ENCODE measurements at places on chromosomes 6 and 20.

- DNase-seq, result peak; percentile 1
Observed at GRCh38 chr6:119256978-119257462, 92.5 kb downstream of the MAN1A1 start.

GRCh38 chr20:32966881-32967781 lies 37.1 kb downstream of the SUN5 start:
- peak; percentile 77 for DNase-seq

GRCh38 chr6:158548418-158549161 lies 11.3 kb upstream of the TMEM181 start:
- no peak for DNase-seq

GRCh38 chr20:51388756-51389542 lies 153.6 kb downstream of the NFATC2 start:
- DNase-seq, result no peak

GRCh38 chr20:1499528-1500420 lies 8.6 kb upstream of the SIRPB2 start:
- DNase-seq, result no peak

GRCh38 chr20:41618807-41619311 lies 682 bp upstream of the CHD6 start:
- DNase-seq, result no peak

- no peak for DNase-seq
Observed at GRCh38 chr6:2998998-2999617, 586 bp upstream of the NQO2 start.

GRCh38 chr20:20012541-20012940 lies 4.6 kb upstream of the NAA20 start:
- no peak for DNase-seq

GRCh38 chr6:36131511-36132245 lies 1.4 kb downstream of the MAPK13 start:
- peak; percentile 46 for DNase-seq

- no peak for DNase-seq
Observed at GRCh38 chr20:1685304-1686052, 27.9 kb upstream of the SIRPG start.

- DNase-seq, result no peak
Observed at GRCh38 chr20:38217791-38218565, 42.6 kb downstream of the KIAA1755 start.

GRCh38 chr6:33272275-33273128 lies 627 bp downstream of the RPS18 start:
- DNase-seq, result no peak

DNA sequence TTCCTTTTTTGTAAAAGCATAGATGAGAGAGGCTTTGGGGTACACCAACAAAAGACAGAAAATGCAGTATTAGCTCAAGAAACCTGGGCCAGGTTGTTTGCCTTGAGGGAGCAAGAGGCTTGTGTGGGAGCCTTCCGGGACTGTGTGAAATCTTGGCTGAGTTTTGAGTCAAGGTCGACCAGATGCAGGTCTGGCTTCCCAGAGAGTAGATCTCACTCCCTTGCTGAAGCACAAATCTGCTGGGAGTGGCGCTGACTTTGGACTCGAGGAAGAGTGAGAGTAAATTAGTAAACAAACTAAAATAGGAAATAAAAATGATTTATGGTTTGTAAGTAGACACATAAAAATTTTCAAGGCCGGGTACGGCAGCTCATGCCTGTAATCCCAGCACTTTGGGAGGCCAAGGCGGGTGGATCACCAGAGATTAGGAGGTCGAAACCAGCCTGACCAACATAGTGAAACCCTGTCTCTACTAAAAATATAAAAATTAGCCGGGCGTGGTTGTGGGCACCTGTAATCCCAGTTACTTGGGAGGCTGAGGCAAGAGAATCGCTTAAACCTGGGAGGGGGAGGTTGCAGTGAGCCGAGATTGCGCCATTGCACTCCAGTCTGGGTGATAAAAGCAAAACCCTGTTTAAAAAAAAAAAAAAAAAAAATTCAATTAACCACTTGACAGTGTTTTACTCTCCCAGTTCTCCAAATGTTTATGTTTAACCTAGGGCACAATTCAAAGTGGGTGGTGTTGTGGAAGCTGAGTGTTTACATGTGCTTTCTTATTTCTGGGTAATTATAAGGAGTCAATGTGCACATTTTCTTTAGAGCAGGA lies 27.7 kb upstream of the EDN1 start:
- no peak for DNase-seq

GRCh38 chr6:104532462-104532861 lies 327.3 kb downstream of the HACE1 start:
- DNase-seq, result no peak

All from central memory CD4-positive, alpha-beta T cell (primary cell).